ENCODE measurements at places on chromosomes 3 and 15.

- DNase-seq, result no peak
These were observed 382.5 kb upstream of the C2CD4B start for GRCh38 chr15:62547584-62547983.

- DNase-seq, result no peak
These were observed 136.3 kb downstream of the TMCO5A start for GRCh38 chr15:38070778-38071177.

DNA sequence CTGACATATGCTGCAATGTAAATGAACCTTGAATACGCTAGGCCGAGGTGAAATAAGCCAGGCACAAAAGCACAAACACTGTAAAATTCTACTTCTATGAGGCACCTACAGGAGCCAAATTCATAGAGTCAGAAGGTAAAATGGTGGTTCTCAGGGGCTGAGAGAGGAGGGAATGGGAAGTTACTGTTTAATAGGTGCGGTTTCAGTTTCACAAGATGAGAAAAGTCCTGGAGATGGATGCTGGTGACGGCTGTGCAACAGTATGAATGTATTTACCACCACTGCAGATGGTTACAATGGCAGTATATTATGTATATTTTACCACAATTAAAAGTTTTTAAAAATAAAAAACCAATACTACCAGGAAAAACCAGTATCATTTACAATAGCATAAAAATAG, 4.0 kb downstream of the TNK2 start:
- no peak for DNase-seq

GRCh38 chr3:86771741-86772512, 219.0 kb downstream of the VGLL3 start:
- DNase-seq, result no peak

- peak; percentile 87 for DNase-seq
These were observed 51.7 kb downstream of the TRANK1 start for GRCh38 chr3:36893137-36893557.

DNA sequence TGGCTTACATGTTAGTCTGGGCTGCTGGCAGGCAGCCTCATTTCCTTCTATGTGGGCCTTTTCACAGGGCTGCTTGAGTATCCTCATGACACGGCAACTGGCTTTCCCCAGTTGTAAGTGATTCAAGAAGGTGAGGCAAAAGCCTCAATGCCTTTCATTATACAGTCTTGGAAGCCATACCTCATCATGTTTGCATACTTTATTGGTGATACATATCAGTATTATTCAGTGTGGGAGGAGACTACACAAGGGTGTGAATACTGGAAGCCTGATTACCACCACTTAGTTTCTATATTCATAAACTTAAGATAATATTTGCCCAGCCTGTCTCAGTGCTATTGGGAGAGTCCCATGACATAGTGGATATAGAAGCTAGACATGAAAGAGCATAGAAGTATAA, 346.8 kb downstream of the SOX2 start:
- no peak for DNase-seq

- DNase-seq, result no peak
These were observed 37.4 kb downstream of the PRKCD start for GRCh38 chr3:53198256-53198977.

DNA sequence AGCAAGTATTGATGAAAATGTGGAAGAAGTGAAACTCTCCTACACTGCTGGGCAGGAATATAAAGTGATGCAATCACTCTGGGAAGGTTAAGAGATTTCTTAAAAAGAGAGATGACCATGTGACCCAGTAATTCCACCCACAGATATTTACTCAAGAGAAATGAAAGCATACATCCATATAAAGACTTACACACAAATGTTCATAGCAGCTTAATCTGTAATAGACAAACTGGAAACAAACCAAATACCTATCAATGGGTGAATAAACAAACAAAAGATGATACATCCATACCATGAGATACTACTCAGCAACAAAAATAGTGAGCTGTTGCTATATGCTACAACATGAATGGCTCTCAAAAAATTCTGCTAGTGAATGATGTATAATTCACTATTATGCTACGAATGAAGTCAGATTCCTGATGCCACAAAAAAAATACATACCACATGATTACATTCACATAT, 463.3 kb downstream of the MAGI1 start:
- peak; percentile 92 for DNase-seq

- DNase-seq, result peak; percentile 97
These were observed 35.6 kb upstream of the LIPC start for GRCh38 chr15:58396181-58396580.

GRCh38 chr3:143286392-143287010, 166.9 kb downstream of the CHST2 start:
- DNase-seq, result no peak

DNA sequence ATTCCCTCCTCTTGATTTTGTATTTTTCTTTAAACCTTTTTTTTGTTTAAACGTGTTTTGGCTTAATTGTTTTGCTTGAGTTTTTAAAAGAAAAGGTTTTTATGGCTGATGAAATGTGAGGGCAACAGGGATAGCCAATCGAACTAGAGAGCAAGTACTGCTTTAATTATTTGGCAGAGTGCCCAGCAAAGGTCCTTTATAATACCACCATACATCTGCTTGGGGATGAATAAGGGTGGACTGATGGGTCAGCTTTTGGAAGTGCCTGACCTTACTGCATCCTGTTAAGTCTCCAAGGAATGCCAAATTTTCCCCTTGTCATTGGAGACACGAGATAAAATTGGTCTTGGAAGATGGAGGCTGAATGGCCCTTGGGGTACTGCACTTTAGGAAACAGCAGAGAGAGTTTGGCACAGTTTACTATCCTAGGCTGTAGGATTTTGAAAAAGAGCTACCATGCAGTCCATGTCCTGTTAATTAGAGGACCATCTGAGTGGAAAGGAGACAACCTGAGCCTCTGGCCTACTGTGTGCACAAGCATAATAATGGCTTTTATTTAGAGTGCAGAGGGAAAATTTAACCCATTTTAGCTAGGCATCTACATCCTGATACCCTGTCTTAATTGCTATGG, 19.8 kb upstream of the MTHFS start:
- DNase-seq, result no peak

- peak; percentile 57 for DNase-seq
These were observed 16.1 kb upstream of the RARRES1 start for GRCh38 chr3:158748237-158748828.

GRCh38 chr15:57597431-57597830, 5.7 kb downstream of the MYZAP start:
- DNase-seq, result no peak

DNA sequence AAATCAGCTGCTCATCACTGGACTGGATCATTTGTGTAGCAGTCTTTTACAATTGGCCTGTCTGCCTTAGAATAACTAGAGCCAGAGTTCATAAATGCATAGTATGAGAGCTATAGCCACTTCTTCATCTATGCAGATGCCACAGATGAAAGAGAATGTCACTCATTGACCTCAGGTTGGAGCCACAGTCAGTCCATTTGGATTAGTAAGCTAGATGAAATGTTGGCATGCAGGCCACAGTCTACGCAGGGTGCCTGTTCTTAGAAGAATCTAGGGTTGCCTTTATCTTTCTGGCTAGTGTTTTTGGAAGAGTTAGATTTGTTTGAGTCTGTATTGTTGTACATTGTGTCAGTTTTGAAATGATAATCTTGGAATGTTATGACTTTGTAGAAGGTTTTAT, 25.4 kb upstream of the EDEM1 start:
- peak; percentile 89 for DNase-seq

- no peak for DNase-seq
These were observed 1.8 kb upstream of the GPR171 start for GRCh38 chr3:151204530-151205402.

GRCh38 chr3:85678713-85679112, 719.9 kb downstream of the CADM2 start:
- DNase-seq, result no peak

GRCh38 chr15:80937718-80938117, 51.9 kb downstream of the MESD start:
- no peak for DNase-seq

GRCh38 chr3:62421207-62421606, 47.9 kb upstream of the FEZF2 start:
- DNase-seq, result no peak

DNA sequence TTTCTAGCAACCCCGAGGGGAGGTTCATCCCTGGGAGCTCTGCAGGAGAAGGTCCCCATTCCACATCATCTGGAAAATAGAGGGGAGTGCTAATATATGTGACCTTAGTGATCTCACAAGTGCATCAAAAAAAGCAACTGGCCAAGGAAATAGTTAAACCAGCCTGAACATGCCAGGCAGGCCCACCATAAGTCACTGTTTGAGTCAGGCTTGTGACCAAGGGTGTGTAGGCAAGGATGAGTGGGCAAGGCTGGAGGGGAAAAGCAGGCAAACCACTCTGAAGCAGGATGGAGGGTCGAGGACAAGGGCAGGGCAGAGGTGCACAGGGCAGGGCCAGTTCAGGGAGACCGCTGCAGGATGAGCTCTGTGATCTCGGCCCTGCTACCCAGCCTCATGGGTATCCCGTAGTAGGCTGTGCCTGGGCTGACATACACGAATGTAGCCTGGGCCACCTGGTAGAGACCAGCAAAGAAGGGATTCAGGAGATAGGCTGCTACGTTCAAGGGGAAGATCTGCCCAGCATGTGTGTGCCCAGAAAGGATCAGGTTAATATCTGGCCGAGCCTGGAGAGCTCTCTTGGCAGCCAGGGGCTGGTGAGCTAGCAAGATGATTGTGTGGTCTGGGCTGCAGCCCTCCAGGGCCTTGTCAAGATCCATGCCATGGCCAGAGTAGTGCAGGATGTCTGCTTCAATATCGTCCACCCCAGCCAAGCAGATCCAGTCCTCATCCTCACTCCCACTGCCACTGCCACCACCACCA, 4.3 kb downstream of the GLB1 start:
- DNase-seq, result no peak

DNA sequence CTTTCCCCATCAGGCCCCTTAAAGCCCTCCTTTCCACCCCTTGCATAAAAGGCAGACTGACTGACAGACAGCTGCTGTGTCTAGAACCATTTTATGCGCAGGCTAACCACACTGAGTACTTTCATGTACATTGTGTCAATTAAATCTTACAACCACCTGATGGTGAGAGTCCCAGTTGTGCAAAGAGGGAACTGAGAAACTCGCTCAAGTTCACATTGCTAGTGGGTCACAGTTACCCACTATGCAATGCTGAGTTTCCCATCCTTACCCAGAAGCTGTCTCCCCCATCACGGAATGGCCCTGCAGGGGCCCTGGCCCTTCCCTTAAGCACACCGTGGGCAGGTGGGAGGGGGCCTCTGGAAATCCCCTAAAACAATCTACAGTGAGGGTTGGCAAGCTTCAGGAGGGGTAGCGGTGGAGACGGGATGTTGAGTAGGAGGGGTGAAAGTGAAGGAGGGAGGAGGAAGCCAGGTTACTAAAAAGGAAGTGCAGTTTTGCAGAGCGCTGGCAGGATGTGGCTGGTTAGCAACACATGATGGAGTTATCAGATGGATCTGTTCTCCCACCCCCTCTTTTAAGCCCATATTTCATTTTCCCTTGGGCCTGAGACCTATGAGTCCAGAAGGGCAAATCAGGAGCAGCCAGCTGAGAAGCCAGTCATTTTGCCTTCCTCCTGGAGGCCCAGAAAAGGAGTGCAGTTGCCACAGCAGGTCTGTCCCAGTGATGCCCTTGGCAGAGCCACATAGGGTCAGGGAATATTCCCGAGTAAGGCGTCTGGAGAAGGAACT, 30.0 kb downstream of the STARD5 start:
- no peak for DNase-seq

Data from iris pigment epithelial cell (primary cell).